Stimulated activated CD4-positive, alpha-beta T cell treated with anti-CD3 and anti-CD28 coated beads, Interleukin-15, amount 100 ng/mL, for 1 hour (primary cell): ENCODE measurements at places on chromosomes 6 and 20.

- DNase-seq: no peak
These were observed 50.5 kb upstream of the IBTK start for GRCh38 chr6:82298012-82298411.

DNA sequence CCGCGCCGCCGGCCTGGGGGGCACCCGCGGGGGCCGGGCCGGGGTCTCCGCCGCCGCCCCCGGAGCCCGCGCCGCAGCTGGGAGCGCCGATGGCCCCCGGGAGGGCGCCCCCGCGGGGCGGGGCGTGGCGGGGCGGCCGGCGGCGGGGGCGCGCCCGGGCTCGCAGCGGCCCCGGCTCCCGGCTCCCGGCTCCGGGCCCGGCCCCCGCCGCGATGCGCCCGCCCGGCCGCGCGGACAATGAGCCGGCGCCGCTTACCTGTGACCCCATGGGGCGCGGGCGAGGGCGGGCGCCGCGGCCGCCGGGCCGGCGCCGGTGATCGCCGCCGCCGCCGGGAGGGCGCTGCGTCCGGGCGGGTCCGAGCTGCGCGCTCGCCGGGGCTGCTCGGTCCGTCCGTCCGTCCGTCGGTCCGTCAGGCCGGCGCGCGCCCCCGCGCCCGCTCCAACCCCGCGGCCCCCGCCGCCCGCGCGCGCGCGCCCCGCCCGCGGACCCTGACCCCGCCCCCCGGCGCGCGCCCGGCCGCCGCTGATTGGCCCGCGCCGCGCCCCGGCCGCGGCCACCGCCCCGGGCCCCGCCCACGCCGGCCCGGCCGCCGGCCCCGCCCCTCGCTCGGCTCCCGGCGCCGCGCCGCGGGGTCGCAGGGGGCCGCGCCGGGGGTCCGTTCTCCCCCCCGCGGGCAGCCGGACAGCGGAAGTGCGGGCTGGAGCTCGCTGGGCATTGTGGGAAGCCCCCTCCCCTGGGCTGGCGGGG, at the start of gene ZBTB46:
Gene ZBTB46 (minus strand): TSS at position 424 of the 748 bp plus-strand sequence. CDS start 40,507 bp downstream, outside the sequence.
- no peak for DNase-seq

DNA sequence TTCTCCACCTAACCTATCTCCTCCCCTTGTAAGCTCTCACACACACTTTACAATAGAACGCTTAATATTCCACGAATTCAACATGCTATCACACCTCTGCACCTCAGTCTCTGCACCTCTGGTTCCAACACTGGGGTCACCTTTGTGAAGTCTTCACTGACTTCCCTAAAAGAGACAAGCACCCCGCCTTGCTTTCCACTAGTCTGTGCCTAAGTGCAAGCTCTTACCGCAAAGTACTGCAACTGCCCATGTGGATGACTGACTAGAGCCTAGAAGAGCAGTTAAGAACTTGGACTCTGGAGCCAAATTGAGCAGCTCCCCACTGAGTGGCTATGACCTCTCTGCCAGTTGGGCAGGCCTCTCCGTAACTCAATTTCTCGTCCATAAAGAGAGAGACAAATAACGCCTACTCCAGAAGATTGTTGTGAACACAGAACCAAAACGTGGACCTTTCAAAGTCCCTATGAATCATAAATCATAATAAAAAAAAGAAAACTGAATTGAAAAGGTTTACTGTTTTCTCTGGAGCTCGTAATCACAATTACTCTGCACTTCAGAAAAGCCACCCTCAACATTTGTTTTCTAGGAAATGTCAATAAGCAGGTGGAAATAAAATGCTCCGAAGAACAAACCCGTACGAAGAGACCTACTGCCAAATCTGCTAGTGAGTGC, 1.2 kb downstream of the IFNGR1 start:
- DNase-seq: no peak

DNA sequence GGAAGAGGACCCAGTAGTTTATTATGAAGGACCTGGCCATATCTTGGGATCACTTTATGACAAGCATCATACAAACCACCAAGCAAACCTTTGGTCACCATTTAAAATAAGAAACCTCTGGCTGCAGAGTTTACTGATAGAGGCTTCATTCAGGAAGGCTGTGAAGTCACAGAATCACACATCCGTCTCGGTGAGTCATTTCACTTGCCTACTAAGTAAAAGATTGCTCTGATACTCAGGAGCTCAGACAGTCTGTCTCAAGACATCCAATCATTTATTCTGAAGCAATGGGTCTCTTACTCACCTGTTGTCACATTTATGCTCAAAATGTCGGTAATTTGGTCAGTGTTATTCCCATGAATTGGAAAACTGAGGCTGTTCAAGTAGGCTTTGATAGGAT, 33.7 kb downstream of the ADGRF5 start:
- DNase-seq: no peak

DNA sequence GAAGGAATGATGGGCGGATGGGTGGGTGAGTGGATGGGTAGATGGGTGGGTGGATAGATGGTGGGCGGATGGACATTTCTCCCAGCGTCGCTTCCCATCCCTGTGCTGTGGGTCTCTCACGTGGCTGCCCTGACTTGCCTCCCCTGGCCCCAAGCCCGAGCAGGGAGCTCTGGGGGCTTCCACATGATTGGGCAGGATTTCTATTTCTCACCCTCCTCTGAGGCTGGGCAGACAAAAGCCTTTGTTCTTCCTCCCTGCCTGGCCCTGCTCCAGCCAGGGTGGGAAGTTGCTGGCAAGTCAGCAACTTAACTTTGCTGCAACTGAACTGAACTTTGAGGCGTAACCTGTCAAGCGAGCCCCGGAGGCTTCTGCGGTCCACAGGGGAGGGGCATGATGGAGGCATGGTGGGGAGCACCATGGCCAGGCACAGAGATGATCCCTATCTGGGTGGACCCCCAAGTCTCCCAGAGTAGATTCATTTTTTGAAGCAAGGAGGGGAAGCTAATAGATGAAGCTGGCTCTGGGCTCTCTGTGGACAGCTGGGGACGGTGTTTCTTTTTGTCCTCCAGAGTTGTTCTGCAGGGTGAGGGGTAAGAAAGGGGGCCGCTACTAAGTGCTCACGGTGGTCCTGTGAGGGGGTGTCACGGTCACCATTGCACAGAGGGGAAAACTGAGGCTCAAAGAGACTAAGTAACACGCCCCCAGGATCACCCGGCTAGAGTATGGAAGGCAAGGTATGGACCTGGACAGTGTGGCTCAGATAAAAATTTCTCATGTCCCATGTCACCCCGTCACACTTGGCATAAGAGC, 140.1 kb downstream of the CEBPB start:
- DNase-seq: no peak

DNA sequence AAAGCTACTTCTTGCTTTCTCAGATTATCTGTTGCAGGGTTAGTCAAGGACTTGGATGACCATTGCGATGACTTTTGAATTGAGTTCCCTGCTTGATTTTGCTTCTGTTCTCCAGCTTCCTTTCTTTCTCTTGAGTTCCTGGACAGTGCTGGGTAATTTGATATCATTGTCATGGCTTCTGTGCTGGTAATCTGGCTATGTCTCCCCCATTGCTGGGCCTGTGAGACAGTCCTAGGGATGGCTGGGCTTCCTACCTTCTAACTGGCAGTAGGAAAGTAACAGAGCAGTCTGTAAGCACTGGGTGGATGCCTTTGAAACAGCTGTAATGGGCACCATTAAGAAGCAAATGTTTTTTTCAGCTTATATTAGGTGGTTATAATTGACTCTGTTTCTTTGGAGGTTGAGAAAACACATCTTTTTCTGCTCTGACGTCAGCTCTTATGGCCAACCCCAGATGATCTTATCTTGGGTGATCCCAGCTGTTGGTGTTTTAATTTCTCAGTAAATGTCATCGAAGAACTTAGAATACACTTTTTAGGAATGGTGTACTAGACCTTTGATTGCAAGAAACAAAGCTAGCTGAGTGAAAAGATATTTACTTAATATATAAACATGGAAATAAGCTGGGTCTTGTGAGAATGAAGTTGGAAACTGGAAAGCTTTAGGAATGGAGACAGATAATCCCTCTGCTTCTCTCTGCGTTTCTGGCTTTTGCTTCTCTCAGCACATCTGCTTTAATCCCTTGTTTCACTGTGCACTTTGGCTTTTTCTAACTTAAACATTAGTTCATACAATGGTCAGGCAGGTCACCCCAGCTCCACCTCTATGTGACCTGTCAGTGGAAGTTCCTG, 195.0 kb upstream of the MAN1A1 start:
- DNase-seq: no peak

- no peak for DNase-seq
These were observed 80.7 kb downstream of the SERAC1 start for GRCh38 chr6:158087224-158087867.

DNA sequence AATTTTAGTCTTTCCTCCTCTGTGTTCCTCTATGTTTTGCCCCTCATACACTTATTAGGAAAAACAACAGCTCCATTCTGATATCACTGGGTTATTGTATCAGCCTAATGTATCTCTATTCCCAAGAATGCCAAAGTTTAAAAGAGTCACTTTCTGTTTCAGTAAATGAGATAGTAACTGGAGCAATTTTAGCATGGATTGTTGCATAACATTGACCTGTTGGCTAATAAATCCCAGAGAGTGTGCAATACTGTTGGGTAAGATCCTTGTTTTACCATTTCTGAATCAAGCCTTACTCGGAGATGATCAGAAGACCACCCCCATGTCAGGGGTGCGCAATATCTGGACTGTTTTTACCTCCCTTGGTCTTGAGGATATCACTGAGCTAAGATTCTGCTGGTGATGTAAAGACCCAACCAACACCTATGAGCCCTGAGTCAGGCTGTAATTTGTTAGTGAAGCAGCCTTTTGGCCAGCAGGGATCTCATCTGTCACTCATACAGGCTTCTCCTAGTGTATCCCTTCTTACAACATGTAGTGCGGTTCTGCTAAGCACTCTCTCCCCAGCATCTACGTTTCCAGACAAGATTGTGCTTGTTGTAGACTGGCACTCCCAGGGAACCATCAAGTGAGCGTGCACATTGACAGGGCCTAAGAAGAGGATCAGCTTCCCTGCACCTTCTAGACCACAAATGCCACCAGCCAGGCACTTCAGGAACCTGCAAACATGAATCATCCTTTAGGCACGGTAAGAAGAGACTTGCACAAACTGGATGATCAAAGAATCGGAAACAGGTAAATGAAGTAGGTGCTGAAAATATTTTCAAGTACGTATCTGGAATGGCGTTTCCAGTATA, 11.5 kb upstream of the IPCEF1 start:
- no peak for DNase-seq

DNA sequence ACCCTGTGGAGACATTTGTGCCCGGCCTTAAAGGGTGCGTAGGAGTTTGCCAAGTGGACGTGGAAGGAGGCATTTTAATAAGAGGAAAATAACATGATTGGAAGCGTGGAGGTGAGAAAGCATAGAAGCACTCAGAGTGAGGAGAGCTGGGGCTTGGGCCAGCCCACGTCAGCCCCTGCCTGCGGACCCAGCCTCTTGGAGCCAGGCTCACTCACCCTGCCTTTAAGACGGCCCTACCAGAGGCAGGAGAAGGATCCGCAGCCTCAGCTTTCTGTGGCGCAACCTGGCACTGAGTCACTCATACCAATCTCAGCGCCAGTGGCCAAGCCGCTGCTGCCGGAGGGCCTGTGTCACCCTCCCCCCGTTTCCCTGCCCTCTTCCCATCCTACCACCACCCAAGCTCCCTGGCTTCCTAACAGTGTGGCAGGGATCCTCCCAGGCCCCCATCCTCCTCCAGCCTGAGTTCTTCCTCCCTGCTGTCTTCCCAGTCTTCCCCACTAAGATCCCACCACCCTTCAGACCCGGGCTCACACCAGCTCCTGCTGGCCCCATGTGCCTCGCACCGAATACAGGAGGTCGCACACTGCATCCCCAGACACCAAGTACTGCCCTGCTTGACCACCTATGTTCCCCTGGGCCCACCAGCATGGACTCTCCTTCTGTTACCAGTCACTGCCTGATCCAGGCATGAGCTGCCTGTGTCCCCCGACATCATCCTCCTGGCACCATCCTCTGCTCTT, 285.2 kb downstream of the UST start:
- no peak for DNase-seq

GRCh38 chr20:63217706-63218105, 1.8 kb upstream of the YTHDF1 start:
- no peak for DNase-seq

- no peak for DNase-seq
These were observed 36.1 kb downstream of the BCKDHB start for GRCh38 chr6:80142586-80142985.
